ENCODE measurements at places on chromosomes 2 and 18.
A peak's percentile ranks its signal among the peaks of the same experiment; 100 is the strongest.

DNA sequence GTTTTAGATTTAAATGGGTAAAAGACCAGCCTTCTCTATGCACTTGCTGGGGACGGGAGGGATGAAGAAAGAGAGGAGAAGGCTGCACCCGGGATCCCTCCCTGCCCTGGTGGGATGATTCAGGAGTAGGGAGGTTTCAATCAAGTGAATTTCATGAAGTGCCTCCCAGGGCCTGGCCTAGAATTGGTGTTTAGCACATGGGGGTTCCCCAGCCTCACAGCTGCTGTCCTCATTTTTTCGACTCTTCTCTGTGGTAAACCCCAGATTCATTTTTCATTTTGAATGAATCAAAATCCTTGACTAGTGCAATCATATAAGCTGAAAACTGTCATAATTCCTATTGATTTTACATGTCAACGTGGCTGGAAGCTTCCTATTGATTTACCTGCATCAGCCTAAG lies 81.1 kb downstream of the LPIN1 start:
- DNase-seq = no peak

- DNase-seq = no peak
Measured at GRCh38 chr2:171342067-171342413, 91.8 kb downstream of the METTL8 start.

DNA sequence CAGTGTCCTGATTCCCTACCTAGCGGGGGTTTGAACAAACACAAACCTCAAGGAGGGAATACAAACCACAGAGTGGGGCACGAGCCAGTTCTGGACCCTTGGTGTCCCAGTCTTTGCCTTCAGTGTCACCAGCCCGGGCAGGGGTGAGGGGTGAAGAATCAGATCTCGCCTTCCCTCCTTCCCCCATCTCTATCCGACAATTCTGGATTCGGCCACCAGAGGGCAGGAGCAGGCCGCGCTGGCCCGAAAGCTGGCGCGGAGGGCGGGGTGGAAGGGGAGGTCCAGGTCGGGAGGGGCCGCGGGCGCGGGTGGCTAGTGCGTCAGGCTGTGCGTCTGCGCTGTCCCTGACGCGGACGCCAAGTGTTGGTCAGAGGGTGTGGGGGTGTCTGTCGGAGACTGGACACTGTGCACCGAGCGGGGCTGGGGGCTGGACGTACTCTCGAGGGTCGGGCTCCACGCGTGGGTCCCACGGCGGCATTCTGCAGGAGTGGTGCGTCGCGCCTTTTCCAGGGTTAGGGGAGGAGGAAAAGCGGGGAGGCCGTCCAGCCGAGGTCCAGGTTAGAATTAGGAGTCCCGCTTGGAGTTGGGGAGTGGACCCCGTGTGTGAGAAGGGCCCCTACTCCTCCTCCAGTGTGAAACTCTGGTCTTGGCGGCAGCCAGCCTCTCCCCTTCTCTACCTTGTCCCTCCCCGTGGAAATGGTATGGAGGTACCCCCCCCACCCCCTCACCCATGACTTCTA lies 2.9 kb upstream of the CRYBA2 start:
- peak; percentile 90 for DNase-seq

DNA sequence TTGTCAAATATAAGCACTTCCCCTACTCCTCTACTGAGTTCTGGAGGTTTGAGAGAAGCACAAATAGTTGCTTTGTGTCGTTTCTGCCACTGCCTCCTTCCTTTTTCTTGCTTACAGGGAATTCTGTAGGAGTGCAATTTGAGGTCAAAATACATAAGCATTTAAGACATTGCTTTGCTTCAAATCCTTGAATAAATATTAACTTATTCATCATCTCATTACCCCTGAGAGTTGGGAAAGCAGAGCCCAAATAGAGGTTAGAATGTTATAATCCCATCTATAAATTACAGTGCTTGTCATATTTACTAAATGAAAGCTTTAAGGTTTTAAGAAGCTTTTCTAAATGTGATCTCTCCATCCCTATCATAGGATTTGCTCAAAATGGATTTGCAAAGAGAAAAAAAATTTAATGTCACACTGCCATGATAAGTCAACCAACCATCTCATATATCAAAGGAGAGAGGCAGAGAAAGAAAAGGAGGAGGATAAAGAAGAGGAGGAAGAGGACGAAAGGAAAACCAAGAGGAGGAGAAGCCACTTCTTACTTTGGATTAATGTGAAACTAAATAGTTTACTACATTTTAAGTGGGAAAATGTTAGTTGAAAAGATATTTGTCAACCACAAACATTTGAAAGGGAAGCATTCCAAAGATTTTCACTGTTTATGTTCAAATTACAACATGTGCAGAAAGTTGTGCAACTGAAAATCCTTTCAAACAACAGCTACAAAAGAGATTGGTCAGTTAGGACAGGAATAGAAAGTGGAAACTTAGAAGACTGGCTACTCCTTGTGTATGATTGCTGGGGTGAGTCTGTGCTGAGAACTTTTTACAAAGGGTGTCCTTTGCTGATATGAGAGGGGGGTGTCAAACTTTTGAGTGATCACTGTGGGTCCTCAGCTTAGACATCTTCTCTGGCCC lies 277.3 kb upstream of the FN1 start:
- no peak for DNase-seq

GRCh38 chr18:57794951-57795728 lies 8.0 kb downstream of the ATP8B1 start:
- DNase-seq = no peak

- DNase-seq = no peak
Measured at GRCh38 chr2:29212009-29212408, 96.8 kb downstream of the CLIP4 start.

- DNase-seq = no peak
Measured at GRCh38 chr2:128423788-128424165, 105.1 kb upstream of the HS6ST1 start.

Data from K562 (cell line).